ENCODE measurements at places on chromosomes 6 and 20.

- no peak for DNase-seq
Measured at GRCh38 chr20:24468401-24469115, 871 bp upstream of the SYNDIG1 start.

- DNase-seq, result no peak
Measured at GRCh38 chr6:40492187-40492586, 95.0 kb downstream of the LRFN2 start.

GRCh38 chr20:10502098-10502526 is 67.0 kb downstream of the SLX4IP start:
- no peak for DNase-seq

DNA sequence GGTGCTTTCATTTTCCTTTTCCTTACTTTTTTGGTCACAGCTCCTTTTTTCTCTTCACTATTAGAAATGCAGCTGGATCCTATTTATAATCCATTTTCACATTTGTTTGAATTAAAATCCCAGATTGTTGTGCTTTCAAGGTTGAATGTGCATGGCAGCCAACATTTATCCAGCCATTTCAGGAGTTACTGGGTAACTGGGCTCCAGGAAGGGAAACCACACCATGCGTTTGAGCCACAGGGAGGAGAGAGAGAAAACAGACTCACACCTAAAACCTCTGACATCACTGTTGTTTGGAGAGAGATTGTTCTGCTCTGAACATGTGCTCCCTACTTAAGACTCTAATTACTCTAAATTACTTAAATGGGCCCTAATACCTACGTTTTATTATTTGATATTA is 173.4 kb downstream of the BMP2 start:
- DNase-seq, result no peak

GRCh38 chr20:36849333-36850065 is 26.4 kb upstream of the TLDC2 start:
- no peak for DNase-seq

DNA sequence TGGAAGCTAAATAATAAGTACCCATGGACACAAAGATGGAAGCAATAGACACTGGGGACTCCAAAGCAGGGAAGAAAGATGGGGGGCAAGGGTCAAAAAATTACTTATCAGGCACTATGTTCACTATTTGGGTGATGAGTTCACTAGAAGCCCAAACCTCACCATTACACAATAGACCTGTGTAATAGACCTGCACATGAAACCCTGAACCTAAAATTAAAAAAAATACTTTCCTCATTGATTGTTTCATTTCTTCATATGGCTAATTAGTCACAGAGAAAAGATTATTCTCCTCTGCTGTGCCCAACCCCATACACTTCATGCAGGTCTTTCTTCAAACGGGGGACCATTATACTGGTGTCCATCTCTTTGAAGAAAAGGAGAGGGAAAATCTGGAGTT is 213.0 kb upstream of the DTNBP1 start:
- no peak for DNase-seq

- no peak for DNase-seq
Measured at GRCh38 chr6:36769676-36770499, 69.4 kb downstream of the CPNE5 start.
